ENCODE measurements at places on chromosomes 16 and 17.
A peak's percentile ranks its signal among the peaks of the same experiment; 100 is the strongest.

DNA sequence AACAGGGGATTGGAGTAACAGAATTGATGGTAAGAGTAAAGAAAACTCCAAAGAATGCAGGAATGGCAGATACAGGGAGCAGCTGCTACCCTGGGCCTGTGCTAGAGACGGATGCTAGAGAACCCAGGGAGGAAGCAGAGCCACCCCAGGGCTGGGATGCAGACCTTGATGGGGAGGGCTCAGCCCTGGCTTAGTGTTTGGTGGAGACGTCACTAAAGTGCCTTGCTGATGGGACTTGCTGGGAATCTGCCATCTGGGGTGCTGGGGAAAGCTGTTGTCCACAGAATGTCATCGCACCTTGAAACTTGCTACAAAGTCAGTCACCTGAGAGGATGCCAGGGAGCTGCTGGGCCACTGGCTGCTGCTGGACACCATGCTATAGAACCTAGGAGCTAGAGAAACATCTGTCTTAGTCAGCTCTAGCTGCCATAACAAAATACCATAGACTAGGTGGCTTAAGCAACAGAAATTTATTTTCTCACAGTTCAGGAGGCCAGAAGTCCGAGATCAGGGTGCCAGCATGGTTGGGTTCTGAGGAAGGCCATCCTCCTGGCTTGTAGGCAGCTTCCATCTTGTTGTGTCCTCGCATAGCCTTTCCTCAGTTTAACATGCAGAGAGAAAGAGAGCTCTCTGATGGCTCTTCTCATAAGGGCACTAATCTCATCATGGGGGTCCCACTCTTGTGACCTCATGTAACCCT, 15.3 kb downstream of the MT1X start:
- no peak for DNase-seq

DNA sequence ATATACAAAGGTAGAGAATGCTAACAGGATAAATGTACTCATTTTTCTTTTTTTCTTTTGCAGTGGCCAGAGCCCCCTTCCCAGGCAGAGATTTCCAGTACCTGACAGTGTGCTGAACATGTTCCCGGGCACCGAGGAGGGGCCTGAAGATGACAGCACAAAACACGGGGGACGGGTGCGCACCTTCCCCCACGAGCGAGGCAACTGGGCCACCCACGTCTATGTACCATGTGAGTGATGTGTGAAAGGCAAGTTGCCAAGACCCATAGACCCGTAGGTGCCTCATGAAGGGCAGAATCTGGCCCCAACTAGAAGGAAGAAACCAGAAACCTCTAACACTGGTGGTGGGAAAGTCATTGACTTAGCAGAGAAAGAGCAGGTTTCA, 1.2 kb downstream of the USB1 start:
- no peak for DNase-seq

- DNase-seq: no peak
These were observed 16.8 kb downstream of the AKTIP start for GRCh38 chr16:53486230-53486629.

DNA sequence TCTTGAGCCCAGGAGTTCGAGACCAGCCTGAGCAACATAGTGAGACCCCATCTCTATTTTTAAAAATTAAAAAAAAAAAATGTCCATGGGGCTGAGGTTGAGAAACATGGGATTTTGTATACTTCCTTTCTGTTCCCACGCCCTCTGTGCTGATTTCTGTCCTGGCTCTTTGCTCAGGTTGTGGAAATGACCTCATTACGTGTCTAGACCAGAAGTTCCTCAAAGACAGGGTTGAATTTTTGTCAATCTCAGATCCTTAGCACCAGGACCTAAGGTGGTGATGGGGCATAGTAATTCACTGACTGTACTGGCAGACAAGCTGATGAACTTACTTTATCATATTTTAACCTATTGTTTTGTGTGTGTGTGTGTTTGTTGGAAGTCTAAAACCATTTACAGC, 11.2 kb upstream of the HNF1B start:
- DNase-seq: no peak

- no peak for DNase-seq
These were observed 6.0 kb upstream of the GFAP start for GRCh38 chr17:44921122-44921882.

DNA sequence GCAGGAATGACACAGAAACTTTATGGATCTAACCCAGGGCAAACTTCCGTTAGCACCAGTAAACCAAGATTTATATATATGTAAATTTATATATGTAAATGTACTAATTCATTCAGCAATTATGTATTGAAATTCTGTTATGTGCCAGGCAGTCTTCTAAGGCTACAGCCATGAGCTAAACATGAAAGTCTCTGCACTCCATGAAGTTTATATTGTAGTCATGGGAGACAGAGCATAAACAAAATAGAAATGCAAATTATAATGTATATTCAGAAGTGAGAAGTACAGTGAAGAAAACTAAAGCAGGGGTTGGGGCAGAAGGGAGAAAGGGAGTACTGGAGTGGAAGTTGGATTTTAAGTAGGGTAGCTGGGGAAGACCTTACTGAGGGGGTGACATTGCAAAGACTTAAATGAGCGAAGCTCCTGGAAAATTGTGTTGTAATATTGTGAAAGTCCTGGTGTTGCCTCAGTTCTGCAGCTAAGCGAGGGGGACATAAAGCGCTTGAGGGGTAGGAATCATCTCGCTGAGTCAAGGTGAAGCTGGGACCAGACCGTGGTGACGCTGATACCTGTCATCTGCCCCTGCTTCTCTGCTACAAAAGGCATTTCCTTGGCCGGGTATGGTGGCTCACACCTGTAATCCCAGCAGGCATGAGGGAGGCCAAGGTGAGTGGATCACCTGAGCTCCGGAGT, 64.8 kb downstream of the YPEL2 start:
- no peak for DNase-seq

- DNase-seq: no peak
These were observed 108.7 kb downstream of the ZFHX3 start for GRCh38 chr16:72939247-72939646.

- DNase-seq: no peak
These were observed 18.8 kb downstream of the CACNG1 start for GRCh38 chr17:67063141-67063540.

DNA sequence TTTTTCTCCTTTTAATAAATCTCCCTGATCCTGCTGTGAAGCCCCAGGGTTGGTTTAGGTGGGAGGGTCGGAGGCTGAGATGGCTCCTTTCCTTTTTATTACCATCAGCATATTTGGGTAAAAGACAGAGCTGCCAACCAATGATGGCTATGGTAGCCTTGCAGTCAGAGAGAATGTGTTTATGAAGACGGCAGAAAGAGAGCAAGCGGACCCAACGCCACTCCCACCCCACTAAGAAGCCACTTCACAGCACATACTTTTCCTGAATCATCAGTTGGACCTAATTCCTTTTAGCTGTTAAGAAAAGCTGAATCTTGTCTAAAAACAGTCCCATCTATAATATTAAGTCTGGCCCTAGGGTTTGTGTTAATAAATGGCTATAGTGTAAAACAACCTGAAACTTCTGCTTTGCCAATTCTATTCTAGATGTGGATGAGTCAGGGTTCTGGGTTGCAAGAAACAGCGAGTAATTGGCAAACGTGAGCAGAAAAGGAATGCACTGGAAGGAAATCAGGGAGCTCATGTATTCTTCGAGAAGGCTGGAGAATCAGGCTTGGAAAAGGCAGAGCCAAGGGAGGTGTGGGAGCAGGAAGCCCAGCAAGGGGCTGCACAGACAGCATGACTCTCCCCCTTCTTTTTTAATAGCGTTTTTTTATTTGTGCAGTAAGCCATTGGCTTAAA, 34.0 kb upstream of the PRKCA start:
- no peak for DNase-seq

GRCh38 chr17:50137042-50137441, 7.1 kb upstream of the SAMD14 start:
- no peak for DNase-seq

GRCh38 chr16:17205279-17206211, 265.2 kb downstream of the XYLT1 start:
- peak; percentile 64 for DNase-seq

GRCh38 chr16:4182581-4183236, 59.2 kb downstream of the SRL start:
- DNase-seq: no peak

DNA sequence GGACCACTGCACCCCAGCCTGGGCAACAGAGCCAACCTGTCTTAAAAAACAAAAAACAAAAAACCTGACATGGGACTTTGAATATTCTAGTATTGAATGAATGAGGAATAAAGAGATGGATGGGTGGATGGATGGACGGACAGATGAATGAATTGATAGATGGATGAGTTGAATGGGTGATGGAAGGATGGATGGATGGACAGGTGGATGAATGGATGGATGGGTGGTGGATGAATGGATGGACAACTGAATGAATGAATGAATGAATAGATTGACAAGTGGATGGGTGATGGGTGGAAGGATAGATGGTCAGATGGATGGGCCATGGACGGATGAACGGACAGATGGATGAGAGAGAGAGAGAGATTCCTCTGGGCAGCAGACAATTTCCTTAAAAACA, 22.8 kb upstream of the CEP20 start:
- DNase-seq: no peak

DNA sequence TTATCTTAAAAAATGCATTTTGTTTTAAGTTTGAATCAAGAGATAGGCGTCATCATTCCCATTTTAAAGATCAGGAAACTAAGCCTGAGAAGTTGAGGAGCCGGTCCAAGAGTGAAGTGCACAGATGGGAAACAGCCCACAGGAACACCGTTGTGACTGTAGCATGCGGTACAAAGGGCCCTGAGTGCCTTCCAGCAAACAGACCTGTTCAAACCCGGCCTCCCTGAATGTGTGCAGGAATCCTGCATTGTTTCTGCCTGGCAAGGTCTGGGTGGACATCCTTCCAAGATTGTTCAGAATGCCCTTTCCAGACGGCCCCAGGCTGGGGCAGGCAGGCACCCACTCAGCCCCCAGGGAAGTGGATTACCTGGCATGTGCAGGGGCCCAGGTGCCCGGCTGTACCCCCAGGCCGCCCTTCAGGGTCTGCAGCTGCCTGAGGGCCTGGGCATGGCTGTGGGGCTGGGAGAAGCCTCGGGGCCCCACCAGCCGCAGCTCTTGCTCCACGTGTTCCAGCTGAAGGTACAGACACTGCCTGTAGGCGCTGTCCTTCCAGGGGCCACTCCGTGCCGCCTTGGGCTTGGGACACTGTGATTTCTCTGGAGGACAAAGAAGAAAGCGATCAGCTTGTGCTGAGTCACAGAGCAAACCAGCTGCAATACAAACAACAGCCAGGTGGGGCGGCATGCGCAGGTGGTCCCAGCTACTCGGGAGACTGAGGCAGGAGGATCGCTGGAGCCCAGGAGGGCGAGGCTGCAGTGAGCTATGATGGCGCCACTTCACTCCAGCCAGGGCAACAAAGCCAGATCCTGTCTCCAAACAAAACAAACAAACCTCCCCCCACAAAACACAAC, 45.0 kb upstream of the GCSH start:
- DNase-seq: no peak

GRCh38 chr17:9509236-9509816, 66.3 kb downstream of the STX8 start:
- DNase-seq: no peak

DNA sequence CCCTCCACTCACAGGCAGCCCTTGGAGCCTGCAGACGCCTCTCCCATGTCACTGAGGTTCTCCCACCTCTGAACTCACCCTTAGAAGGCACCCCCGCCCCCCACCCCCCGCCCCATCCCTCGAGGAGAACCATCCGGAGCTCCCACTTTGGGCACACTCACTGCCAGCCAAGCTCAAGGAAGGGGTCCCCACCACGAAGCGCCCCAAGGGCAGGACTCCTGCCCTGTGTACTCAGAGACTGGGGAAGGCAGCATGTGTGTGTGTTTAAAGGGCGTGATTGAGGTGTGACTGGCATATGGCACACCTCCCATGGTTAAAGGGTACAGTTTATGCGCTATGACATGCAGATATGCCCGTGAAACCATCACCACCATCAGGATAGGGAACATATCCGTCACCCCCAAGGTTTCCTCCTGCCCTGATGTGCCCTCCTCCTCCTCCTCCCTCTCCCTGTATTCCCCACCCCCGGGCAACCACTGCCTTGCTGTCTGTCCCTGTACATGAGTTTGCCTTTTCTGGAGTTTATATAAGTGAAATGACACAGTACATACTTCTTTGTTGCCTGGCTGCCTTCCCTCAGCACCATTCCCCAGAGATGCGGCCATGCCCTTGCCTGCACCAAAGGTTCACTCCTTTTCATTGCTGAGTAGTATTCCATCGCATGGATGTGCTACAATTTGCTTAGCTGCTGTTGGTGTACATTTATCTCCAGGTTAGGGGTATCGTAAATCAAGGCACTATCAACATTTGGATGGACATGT, 14.0 kb upstream of the RBFOX3 start:
- no peak for DNase-seq

Data from AG09309 (cell line).